Kidney (tissue), 22 donors: ENCODE measurements at places on chromosomes 7 and 10. TPM values are rescaled to one million over a fixed set of nuclear protein-coding genes. Genes with fewer than 3 reads are reported as not detected.

Gene LRWD1
- total RNA-seq = 14.1 TPM

Gene MGAM2
- 0.13 TPM for total RNA-seq

Gene AGBL3
- total RNA-seq = 7.6 TPM

Gene PRXL2A
- 69.4 TPM for total RNA-seq

Gene TET1
- 2.2 TPM for total RNA-seq

Gene SPDYE18
- 1.8 TPM for total RNA-seq

Gene KIAA1549
- total RNA-seq = 10.1 TPM

- DNase-seq = no peak
Measured at GRCh38 chr7:116139007-116139406, 71.3 kb upstream of the TES start.

DNA sequence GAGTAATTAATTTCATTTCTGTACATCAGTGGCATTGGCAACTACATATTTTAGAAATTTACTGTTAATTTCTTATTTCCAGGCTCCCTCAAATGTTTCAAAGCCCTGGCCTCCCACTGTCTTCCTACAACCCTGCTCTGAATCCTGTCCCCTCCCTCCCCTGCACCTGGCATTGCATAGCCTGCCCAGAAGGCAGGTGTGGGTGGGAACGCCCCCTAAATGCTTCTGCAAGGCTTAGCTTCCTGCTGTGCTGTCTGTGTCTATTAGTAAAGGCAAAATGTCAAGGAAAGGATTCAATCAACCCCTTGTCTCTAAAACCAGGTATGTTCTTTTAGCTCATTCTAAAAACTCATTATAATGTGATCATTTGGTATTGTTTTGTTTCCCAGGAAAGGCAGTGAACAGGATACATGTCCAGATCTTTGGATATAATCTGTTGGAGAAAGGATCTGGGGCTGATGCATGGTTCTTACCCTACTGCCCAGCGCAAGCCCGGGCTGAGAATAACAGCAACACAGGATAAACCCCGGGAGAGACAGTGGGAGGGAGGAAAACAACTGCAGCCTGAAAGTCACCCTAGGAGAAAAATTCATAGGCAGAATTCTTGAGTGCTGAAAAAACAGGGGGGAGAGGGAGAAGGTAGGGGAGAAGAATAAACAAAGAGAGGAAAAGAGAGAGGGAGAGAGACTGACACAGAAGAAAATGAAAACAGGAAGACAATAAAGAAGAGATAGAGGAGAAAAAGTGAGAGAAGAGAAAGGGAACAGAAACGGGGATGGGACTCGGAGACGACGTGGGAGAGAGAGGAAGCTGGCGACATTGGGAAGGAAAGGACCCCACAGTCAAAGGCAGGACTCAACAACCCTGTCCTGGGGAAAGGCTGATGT, 589 bp downstream of the ZNF488 start:
- DNase-seq = peak; percentile 35

DNA sequence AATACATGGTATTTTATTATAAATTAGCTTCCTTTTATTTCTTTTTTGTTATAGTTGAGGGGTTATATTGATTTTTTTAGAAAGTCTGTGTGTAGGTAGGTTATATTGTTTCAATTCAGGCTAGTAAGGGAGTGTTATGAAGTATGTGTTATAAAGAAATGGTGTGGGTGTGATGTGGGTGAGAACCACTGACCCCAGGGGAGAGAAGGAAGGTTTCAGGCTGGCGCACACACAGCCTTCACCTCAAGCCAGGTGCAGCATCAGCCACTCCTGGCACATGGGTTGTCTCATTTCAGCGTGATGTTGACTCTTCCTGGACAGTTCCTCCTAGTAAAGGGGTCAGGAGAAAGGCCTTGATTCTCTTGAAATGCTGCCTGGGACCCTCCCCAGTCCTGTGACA, 291.3 kb downstream of the POU6F2 start:
- DNase-seq = no peak

- peak; percentile 64 for DNase-seq
Measured at GRCh38 chr10:100664316-100665149, 80.8 kb upstream of the PAX2 start.

GRCh38 chr10:48976196-48976595, 36.6 kb upstream of the LRRC18 start:
- DNase-seq = peak; percentile 52

GRCh38 chr7:111735661-111736551, 173.6 kb upstream of the IMMP2L start:
- DNase-seq = peak; percentile 52

DNA sequence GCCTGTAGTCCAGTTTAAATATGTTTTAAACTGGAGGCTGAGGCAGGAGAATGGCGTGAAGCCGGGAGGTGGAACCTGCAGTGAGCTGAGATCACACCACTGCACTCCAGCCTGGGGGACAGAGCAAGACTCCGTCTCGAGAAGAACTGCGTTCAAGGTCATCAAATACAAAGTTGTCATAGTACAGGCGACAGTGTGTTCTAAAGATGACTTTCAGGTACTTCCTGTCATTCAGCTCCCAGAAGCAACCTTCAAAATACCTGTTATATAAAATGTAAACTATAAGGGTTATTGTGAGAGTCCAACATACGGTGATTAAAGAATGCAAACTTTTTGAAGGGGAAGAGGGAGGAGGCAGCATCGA, 8.7 kb downstream of the MPP7 start:
- no peak for DNase-seq

- no peak for DNase-seq
Measured at GRCh38 chr10:124152139-124153022, 59.0 kb upstream of the CHST15 start.

GRCh38 chr10:96244354-96244753, 27.0 kb downstream of the BLNK start:
- DNase-seq = peak; percentile 35

- peak; percentile 87 for DNase-seq
Measured at GRCh38 chr7:116310141-116310540, 99.8 kb downstream of the TES start.

- peak; percentile 36 for DNase-seq
Measured at GRCh38 chr10:76942628-76943416, 694.8 kb downstream of the KCNMA1 start.

- no peak for DNase-seq
Measured at GRCh38 chr10:58873161-58873560, 303.3 kb upstream of the PHYHIPL start.

GRCh38 chr10:121592155-121592890, 5.9 kb downstream of the FGFR2 start:
- DNase-seq = no peak

- no peak for DNase-seq
Measured at GRCh38 chr10:97291357-97292096, 910 bp downstream of the ARHGAP19 start.

DNA sequence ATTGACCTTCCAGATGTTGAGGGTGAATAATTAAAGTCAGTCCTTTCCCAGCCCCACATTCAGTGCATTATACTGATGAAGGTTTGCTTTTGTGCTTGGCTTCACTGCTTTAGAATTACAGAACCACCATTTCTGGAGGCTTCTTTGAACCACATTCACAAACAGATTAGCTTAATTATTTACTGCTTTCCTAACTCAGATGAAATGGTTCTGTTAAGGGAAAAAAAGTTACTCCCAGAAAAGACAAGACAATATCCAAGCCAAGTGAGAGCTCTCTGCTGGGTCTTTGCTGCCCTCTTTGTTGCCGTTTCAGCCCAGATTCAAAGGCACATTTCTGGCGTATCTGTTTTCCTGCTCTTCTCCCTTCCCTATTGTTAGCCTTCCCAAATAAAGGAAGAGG, 188.9 kb downstream of the AHR start:
- no peak for DNase-seq

GRCh38 chr10:86876748-86877147, 80.7 kb downstream of the MMRN2 start:
- DNase-seq = no peak

GRCh38 chr7:105830405-105831301, 45.7 kb downstream of the ATXN7L1 start:
- peak; percentile 69 for DNase-seq

DNA sequence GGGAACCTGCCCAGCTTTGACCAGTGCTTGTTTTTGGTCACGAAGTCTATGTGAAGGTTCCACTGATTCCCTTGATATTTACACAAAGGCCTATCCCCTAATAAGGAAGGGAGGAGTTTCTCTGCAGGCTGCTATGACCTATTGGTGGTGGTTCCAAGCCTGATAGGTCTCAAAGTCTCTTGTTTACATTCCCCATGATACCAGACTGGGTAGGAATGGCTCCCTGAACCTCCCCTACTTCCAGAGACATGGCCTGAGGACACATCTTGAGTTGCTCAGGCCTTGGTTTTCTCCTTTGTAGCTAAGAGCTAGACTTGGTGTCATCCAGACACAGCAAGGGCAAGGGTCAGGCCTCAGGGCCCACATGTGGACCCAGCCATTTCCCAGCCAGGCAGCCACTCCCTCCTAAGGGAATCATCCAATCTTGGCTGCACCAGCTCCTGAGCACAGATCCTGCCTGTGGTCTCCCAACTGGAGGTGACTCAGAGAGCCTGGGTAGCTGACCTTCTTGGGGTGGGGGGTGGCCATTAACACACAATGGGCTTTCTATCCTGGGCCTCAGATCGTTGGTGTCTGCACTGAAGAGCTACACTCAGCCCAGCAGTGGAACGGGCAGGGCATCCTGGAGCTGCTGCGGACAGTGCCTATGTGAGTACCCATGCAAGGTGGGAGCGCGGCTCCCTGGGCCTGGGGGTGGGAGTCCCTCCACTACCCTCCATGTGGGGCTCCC, 51.0 kb upstream of the TRIM8 start:
- no peak for DNase-seq

- no peak for DNase-seq
Measured at GRCh38 chr10:28111712-28112111, 112.8 kb upstream of the ODAD2 start.

- no peak for DNase-seq
Measured at GRCh38 chr10:48290286-48290685, 15.8 kb upstream of the FRMPD2 start.

DNA sequence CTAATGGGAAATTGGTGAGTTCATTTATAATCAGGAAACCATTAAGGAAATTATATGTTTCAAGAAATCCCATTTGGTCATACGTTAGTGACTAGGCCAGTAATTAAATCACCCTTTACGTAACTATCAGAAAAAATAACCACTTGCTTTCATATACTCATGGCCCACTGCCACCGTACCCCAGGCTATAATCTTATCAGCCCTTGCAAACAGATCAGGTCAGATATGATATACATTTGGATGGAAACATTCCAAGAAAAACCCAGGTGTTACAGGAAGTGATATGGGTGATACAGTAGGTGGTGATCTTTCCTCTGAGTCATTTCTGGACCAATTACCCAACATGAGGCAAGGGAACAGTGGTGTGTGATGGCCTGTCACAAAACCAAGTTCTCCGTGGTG, 481.0 kb upstream of the SEMA3A start:
- DNase-seq = no peak
